ENCODE measurements at places on chromosomes 2 and 18. TPM values are rescaled to one million over a fixed set of nuclear protein-coding genes. Genes with fewer than 3 reads are reported as not detected.

CNPPD1 gene
- total RNA-seq = 44.4 TPM

SLC9A2 gene
- total RNA-seq = 3.2 TPM

MROH2A gene
- total RNA-seq = 0.10 TPM

KLHL29 gene
- total RNA-seq = 5.1 TPM

CPLX4 gene
- total RNA-seq = not detected

SH2D6 gene
- total RNA-seq = 0.43 TPM

IL36B gene
- total RNA-seq = 0.13 TPM

TRIP12 gene
- 77.9 TPM for total RNA-seq

CHRNG gene
- total RNA-seq = not detected

ST6GAL2 gene
- 19.4 TPM for total RNA-seq

NETO1 gene
- not detected for total RNA-seq

SETBP1 gene
- total RNA-seq = 0.58 TPM

SAG gene
- not detected for total RNA-seq

LRRC30 gene
- not detected for total RNA-seq

TTN gene
- total RNA-seq = 0.03 TPM

VWA3B gene
- 0.43 TPM for total RNA-seq

PCARE gene
- not detected for total RNA-seq

BOLL gene
- total RNA-seq = not detected

AQP12A gene
- total RNA-seq = not detected

All from A549 treated with CpdA at 1 μM for 4 hours (cell line).